ENCODE measurements at places on chromosomes 12 and 14.
A peak's percentile ranks its signal among the peaks of the same experiment; 100 is the strongest.

DNA sequence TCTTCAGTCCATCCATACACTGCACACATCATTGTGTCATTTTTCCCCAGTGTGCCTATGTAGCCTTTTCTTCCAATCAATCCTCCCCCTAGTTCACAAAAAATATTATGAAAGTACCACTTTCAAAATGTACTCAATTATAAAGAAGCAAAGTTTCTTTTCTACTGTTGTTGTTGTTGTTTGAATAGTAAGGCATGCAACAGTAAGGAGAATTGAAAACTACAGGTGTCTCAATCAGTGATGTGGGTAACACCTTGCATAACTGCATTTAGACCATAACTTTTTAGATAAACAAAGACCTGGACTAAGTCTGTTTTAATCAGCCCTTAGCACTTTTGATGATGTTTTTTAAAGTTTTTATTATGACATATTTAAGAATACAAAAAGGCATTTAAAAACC, 104.4 kb downstream of the EML5 start:
- DNase-seq, result no peak

DNA sequence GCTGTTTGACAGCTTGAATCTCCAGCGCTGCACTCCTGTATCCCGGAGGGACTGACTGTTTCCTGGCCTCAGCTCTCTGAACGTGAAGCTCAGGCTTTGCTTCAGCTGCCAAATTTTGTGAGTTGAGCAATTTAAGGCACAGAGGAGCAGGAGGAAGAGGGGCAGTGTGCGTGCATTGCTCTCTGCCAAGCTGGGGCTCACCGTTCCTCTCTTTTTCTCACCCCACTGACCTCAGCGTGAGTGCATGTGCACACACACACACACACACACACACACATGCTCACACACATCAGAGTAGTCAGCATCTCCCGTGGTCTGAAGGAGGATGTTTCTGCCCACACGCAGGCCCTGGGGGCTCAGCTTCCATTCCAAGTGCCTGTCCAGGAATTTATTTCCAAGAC, 27.8 kb upstream of the BDKRB2 start:
- DNase-seq, result peak; percentile 98

DNA sequence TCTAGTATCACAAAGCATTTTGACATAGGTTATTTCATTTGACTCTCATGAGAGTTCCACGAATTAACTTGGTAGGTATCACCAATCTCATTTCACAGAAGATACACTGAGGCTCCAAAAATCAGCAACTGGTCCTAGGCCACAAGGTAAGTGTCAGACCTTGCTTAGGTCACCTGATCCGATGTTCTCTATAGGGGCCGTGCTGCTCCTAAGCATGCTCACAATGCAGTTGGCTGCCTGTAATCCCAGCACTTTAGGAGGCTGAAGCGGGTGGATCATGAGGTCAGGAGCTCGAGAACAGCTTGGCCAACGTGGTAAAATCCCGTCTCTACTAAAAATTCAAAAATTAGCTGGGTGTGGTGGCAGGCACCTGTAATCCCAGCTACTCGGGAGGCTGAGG, 78.7 kb upstream of the FOXN3 start:
- DNase-seq, result no peak

DNA sequence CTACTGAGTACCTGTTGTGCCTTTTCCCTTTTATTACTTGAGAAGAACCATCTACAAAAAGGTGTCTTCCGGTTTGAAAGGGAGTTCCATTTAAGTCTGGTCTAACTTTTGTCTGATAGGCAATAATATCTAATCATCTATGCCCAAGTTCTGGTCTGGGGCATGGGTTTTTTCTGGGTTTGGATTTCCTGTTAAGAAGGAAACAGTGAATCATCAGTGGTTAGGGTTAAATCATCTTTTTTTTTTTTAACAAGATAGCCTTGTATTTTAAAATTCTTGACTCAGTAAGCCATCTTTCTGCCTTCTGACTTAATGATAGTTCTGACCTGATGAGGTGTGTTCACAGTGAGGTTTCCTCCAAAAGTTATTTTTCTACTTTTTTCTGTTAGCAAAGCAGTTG, 29.3 kb upstream of the CPNE8 start:
- DNase-seq, result no peak

DNA sequence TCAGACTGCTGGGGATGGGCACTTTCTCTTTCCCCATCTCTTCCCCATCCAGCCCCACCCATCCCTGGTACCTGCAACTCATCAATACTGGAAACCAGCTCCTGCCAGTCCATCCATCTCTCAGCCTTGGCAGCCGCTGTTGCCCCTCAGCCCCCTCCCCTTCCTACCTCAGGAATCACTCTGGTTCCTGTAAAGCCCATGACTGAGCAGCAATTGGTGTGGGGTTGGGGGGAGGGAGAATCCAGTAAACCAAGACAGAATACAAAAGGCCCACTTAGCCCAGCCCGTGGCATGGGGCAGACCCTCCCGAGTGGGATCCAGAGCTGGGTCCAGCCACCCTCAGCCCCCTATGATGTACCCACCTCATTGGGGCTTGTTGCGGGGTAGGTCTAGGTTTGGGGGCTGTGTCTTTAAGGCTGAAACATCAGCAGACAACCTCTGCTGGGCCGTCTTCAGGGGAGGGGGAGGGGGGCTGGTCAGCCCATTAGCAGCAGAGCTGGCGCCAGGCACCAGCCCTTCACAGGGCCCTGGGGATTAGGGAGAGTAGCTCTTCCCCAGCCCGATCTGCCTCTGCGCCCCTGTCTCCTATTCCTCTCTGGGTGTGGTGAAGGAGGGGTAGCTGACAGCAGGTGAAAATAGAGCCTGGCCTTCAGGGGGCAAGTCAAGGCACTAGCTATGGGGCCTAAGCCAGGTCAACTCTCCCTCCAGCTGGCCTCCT, 702 bp upstream of the PRPH start:
- no peak for DNase-seq

DNA sequence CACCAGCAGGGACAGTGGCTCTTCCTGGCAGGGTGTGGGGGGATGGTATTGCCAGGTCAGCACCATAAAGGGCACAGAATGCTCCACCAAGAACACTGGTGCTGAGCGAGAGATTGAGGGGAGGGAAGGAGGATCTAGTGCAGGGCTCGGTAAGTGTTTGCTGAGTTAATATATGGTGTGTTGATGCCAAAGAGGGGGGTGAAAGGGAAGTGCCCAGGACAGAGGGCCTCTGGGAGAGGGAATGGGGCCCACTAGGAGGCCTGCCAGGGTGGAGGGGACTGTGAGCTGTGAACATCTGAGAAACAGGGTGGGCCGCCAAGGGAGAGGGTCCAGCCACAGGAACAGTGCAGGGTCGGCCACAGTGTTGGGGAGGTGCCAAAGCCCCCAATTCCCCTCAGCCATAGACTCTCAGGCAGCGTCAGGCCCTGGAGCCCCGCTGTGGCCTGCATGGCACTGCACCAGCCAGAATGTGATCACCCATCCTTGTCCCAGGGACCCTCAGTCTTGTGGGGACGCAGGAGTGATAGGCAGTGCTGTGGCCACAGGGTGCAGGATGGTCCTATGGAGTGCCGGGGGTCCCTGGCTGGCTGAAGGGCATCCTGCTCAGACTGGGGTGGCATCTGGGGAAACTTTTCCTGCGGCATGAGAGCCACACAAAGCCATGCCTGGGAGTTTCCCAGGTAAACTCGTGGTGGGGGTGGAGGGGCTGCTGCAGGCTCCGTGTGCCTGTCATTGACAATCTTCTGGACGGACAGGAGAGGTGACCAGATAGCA, 11.9 kb downstream of the RIN3 start:
- DNase-seq, result no peak

DNA sequence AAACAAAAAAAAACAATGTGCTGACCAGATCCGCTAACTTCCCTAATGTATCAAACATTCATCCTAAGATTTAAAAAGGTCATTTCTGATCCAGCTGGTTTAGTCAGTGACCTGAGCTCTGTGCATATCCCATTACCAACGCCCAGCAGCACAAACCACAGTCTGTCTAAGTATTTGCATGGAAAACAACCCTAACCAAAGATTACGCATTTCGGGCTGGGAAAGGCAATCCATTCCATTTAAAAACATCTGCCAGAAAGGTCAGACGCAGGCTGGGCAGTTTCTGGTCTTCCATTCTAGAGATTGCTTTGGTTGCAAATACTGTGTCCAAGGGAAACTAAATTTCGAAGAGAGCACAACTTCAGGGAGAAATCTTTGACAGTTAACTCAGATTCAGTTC, 234.9 kb downstream of the FLRT2 start:
- DNase-seq, result peak; percentile 71

GRCh38 chr12:115176741-115177400, 492.9 kb upstream of the TBX3 start:
- DNase-seq, result no peak

- DNase-seq, result peak; percentile 48
Measured at GRCh38 chr12:104686196-104686595, 229.4 kb downstream of the CHST11 start.
